ENCODE measurements at places on chromosomes 3 and 15.

GRCh38 chr3:5727743-5728484 lies 540.4 kb downstream of the EDEM1 start:
- no peak for DNase-seq

DNA sequence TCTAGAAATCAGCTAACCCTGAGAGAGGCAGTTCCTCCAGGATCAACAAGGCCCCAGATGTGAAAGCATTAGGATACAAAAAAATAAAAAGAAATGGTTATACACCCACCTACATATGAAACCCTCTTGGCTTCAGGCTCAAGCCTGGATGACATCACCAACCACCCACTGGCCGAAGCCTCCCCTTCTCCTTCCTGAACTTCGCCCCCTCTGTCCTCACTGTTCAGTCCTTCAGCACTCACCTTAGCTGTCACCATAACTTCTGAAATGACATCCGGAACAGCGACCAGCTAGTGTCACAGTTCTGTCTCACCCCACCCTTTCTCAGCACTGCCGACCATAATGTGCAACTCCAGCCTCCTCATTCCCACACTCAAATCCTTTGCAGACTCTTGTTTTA lies 98.7 kb downstream of the PLCH1 start:
- DNase-seq, result no peak

DNA sequence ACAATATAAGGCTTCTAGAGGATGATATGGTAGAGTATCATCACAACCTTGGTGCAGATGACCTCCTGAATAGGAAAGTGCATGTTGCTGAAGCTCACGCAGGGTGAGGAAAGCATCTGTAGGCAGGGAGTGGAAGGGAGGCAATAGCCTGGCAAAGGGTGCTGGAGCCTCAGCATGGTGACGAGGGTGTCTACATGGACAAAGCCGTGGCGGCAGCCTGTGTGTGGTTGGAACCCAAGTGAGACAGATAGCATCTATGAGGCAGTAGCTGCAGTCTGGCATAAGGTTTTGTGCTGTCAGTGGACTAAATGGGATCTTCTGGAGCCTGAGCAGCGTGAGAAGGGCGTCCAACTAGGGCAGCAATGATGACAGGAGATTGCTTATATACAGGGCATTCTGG lies 132.5 kb downstream of the DLG1 start:
- DNase-seq, result no peak

GRCh38 chr15:55669270-55669669 lies 73.7 kb downstream of the PRTG start:
- DNase-seq, result no peak

DNA sequence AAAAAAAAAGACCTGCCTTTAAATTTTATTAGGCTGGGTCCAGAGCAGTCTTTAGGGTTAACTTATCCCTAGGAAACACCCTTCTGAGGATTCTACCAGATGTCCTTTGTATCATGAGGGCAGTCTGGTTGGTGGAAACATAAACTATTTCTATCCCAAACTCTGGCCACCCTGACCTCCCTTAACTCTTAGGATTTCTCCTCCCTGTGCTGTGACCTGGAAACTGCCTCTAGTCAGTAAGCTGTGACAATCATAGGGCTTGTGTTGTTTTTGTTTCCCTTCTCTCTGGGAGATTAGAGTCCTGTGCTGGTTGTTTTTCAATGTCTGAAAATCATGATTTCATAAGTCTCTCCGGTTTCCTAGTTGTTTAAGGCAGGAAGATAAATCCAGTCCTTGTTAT lies 78.1 kb downstream of the TNFAIP8L3 start:
- no peak for DNase-seq

- DNase-seq, result peak; percentile 51
These were observed 24.8 kb downstream of the GABRA5 start for GRCh38 chr15:26891448-26892181.

Data from RKO (cell line).